ENCODE measurements at places on chromosomes 1 and 21.

DNA sequence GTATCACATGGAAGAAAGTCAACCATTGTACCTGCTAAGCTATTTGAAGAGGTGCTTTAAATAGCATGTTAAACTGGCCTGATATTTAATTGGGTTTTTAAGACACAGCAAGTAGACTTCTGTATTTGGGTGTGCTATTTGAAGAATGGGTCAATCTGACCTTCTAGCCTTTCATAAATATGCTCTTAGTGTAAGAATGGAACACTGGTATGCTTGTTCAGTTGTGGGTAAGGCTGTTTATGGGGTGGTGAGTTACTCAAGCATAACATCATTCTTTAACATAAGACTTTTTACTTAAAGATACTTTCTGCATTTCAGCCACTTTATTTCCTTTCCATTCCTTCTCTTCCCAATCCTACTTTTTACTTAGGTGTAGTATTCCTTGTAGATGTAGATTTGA, 21.4 kb downstream of the AHCYL1 start:
- no peak for DNase-seq

- no peak for DNase-seq
Observed at GRCh38 chr1:66003690-66004089, 211.0 kb downstream of the PDE4B start.

DNA sequence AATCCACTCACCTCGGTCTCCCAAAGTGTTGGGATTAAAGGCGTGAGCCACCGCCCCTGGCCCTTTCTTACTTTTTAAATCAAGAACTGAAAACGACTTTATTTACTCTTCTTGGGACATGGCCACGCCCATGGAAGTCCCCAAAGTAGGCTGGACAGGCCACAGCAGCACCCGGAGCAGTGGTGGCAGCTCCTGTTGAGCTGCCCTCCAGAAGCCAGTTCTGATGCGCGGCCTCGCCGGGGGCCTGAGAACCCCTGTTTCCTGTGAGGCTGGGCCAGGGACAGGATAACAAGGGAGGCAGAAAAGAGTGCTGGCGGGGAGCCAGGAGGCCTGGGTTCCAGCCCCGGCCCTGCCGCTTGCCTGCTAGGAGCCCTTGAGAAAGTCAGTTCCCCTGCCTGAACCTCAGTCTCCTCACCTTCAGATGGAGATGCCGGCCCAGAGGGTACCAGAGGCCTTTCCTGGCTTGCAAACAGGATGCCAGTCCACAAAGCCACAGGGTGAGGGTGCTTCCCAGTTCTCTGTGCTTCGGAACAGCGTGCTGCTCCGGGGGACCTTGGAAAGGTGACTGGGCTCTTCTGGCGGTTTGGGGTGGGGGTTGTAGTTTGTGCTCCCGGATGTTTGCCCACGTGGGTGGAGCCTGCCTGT, 59.4 kb downstream of the RUNX3 start:
- no peak for DNase-seq

DNA sequence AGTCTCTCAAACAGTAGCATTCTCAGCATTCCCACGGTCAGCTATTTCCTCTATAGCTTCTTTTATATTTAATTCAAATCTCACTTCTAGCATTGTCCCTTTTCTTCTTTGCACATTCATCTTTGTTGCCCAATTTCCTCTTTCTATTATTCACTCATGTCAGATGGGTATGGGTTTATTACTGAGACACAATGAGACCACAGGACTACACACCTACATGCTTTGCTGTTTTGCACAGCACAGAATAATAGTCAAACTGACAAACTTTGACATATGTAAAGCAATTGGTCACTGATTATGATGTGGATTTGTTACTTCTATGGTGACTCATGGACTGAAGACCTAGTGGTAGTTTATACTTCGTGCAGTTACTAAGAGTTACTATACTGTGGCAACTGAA, 5.8 kb upstream of the CD1C start:
- no peak for DNase-seq

DNA sequence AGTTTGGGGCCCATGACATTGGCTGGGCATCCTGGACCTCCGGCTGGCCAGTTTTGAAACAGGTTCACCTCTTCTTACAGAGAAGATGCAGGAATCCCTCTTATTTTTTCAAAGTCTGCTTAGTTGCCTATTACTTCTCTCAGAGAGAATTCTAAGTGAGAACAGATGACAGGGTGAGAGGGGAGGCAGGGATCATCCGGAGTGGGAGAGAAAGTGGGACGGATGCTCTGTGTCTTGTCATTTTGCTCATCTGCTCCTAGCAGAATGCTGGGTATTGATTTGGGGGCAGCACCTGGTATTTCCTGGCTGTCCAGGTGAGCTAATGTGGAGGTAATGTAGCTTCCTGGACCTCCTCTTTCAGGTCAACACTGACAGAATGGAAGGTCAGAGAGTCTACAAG, 32.4 kb downstream of the GNG4 start:
- DNase-seq = no peak

DNA sequence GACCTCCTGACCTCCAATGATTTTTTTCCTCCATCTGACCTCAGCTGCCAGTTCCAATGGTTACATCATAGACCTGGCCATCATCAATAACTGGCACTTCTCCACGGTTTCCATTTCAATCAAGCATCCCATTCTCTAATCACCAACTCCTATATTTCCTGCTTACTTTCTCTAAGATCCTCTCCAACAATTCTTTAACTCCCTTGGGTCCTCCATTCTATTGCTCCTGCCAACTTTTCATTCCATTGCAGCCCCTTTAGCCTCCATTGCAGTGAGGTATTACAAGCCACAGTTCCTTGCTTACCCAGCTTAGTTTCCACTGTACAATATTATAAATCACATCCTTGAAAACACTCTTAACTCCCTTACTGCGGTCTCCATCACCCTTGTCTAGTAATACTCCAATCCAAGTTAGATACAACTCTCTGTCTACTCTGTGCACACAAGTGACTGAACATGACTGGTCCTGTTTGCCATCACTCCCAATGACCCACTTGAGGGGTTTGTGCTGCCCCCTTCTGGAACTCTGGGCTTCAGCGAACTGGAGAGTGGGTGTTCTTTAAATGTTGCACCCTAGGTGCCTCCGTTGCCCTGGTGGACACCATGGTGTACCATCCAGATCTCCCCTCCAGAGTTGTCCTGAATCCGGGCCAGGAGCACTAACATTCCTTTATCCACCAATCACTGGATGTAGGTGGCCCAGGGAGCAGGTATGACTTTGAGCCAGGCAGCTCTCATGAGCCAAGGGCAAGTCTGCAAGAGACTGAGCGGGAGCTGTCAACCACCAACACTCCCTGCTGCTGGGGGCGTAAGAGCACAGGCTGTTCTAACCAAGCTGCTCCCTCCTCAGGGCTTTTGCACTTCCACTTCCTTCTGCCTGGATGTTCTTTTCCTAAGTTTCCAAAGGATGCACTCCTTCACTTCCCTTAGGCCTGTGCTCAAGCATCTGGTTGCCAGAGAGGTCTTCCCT, 3.7 kb upstream of the FNDC7 start:
- peak; percentile 57 for DNase-seq

GRCh38 chr1:198747127-198747526, 108.3 kb downstream of the PTPRC start:
- DNase-seq = no peak

GRCh38 chr1:25695090-25695770, 78.6 kb downstream of the MAN1C1 start:
- DNase-seq = no peak

- DNase-seq = no peak
Observed at GRCh38 chr1:6801966-6802365, 16.7 kb downstream of the CAMTA1 start.

DNA sequence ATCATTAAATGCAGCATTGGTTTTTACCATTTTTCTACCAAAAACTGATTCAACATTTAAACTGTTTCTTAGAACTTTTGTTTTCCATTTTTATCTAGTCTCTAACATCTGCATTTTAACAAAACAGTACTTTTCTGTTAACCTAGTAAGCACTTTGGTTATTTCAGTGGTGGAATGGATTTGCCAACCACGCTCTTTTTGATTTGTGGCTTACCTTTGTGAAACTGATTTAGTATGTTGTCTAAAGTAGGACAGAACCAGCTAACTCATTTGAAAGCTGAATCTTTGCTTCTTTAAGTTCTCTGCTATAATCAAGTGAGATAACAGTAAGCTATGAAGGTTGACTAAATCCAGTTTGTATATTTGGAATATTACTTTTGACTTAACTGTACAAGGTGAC, 41.5 kb upstream of the METTL18 start:
- no peak for DNase-seq

- DNase-seq = no peak
Observed at GRCh38 chr1:46802901-46803574, 4.2 kb downstream of the CYP4B1 start.

Measured in stimulated activated CD8-positive, alpha-beta memory T cell treated with anti-CD3 and anti-CD28 coated beads, Interleukin-7, amount 100 ng/mL, for 48 hours (primary cell).